KBM-7 (cell line): ENCODE measurements at places on chromosomes 1 and 21.

GRCh38 chr1:229192031-229192430 is 78.9 kb upstream of the RAB4A start:
- no peak for DNase-seq

- no peak for DNase-seq
Observed at GRCh38 chr1:118878661-118879060, 109.5 kb downstream of the TBX15 start.

DNA sequence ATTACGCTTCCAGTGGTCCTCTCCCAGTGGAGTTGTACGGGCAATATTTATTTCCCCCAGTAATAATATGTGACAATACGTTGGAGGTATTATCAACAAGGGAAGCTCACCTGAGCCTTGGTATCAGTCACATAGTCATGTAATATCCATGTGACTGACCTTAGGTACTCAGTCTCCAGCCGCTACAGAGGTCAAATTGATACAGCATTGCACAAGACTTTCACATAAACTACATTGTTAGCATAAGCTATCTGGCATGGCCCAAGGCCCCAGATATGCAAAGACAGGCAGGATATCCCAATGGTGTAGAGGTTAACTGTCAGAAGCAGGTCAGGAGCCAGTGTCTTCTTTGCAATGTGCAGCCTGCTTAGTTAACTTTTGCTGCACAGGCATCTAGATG is 15.3 kb upstream of the CHIT1 start:
- DNase-seq, result no peak

GRCh38 chr1:17661546-17662157 is 93.5 kb upstream of the ACTL8 start:
- peak; percentile 59 for DNase-seq

DNA sequence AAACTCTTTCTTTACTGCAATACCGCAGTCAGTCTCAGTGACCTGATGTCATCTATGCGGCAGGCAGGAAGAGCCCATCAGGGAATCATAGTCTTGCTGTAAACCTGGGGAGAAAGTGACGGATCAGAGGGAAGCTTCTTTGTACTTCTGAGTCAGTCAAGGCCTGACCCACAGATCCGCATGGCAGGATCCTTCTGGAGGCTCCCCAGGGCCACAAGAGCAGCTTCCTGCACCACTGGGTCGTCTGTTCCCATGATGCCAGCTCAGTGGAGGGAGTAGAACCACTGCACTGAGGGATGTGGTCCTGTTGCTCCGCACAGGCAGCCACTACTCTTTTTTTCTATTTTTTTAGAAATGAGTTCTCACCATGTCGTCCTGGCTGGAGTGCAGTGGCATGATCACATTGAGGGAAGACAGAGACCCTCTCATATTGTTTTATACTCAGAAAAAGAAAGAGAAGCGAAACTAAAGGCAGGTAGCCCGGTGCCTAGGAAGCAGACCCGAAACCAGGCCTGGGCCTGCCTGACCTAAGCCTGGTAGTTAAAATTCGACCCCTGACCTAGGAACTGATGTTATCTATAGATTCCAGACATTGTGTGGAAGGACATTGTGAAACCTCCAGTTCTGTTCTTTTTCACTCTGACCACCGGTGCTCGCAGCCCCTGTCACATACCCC is 6.3 kb upstream of the ERVH48-1 start:
- DNase-seq, result no peak

- no peak for DNase-seq
Observed at GRCh38 chr1:76591963-76592362, 275.3 kb upstream of the ST6GALNAC5 start.

DNA sequence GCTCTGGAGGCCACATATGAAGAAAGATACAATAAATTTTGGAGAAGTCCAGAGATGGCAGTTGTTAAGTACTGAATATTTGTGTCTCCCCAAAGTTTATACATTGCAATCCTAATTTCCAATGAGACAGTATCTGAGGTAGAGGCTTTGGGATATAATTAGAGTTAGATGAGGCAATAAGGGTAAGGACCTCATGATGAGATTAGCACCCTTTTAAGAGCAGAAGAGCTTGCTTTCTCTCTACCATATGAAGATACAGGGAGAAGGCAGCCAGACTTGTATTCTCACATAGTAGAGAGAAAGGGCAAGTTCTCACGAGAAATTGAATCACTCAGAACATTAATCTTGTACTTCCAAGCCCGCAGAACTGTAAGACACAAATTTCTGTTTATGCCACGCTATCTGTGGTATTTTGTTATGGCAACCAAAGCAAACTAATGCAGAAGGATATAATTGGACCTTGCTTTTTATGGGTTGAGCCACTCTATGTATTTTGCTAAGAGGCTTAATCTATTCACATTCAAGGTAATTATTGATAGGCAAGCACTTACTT is 430.1 kb downstream of the KCNT2 start:
- DNase-seq, result no peak

DNA sequence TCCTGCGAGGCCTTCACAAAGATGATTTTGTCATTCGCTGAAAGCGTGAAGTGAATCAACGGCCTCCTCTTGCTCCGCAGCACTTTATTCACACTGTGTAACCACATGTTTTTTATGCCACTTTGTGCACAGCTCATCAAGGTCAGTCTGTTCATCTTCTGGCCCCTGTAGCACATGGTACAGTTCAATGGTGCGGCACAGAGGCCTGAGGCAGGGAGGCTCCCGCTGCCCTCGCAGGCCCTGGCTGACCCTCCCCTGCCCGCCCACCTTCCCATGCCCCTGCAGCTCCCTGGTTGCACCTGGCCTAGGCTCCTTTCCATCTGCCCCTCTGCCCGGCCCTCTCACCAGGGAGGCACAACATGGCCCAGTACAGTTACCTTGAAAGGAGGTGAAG is 87.5 kb downstream of the CD247 start:
- no peak for DNase-seq

DNA sequence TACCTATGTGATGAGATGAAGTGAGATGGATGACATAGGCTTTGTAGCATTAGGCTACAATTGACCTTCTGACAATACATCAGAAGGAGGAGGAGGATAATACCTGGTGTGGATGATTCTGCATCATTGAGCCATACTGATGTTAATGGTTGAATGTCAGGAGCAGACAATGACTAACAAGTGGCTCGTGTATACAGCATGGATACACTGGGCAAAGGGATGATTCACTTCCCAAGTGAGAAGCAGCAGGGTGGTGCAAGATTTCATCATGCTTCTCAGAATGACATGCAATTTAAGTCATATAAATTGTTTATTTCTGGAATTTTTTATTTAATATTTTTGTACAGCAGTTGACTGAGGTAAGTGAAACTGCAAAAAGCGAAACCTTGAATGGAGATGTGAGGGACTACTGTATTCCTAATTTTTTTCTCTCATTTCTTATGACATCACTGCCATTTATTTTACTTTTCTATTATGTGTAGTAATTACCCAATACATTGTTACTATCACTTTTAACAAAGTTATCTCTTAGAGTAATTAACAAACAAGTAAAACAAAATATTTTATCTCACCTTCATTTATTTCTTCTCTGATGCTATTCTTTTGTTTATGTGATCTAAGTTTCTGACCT is 34.4 kb upstream of the COP1 start:
- DNase-seq, result no peak

GRCh38 chr1:29969576-29969975 is 733.3 kb downstream of the PTPRU start:
- DNase-seq, result no peak
